ENCODE measurements at places on chromosomes 4 and X.
A peak's percentile ranks its signal among the peaks of the same experiment; 100 is the strongest.

DNA sequence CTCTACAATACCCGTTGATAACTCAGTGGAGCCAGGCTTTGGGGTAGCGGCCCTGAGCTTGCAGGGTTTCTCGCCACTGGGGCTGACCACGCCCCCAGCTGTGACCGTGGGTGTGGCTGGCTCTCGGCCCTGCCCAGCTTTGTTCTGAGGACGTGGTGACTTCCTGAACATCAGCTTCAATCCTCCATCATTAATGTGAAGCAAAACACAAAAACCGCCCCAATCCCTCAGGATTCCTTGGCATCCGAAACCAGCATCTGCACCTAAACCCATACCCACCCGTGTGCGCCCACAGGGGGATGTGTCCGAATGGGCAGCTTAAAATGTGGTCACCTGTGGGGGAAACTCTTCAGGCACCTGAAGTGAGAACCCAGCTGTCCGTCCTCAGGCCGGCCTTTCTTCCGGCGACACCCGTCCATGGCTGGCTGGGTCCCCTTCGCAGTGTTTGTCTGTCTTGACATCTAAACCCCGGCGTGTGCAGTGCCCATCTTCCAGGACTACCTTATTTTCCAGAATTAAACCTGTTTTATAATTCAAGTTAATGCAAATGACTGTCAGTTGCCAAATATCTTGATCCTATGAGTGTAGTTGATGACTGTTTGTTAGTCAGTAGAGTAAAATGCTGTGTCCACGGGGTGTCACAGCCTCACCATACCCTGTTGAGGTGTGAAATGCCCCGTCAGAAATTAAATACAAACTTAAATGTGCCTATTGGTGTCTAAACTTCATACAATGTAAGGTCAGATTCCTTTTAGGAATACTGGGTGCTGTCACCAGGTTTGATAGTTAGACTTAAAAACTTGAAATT is 27.3 kb downstream of the NELFA start:
- peak; percentile 37 for DNase-seq

- no peak for DNase-seq
Observed at GRCh38 chrX:35006361-35006760, 63.8 kb downstream of the FAM47B start.

GRCh38 chr4:20037745-20038144 is 214.0 kb upstream of the SLIT2 start:
- no peak for DNase-seq

GRCh38 chr4:184459413-184459812 is 14.9 kb downstream of the IRF2 start:
- DNase-seq: peak; percentile 44

DNA sequence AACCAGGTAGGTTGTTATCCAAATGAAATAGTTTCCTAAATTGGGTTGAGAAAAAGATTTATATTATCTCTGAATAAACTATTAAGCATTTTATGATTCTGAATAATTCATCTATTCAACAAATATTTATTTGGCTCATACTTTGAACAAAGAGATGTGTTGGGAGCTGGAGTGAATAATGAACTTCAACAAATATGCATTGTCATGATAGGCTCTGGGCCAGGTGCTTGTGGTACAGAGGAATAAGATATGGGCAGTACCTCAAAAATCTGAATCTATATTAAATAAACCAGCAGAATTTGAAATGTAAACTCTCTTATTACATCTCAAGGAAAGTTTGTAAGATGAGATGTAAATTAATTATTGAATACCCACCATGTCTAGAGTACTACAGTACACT is 75.7 kb upstream of the DCLK2 start:
- DNase-seq: no peak

DNA sequence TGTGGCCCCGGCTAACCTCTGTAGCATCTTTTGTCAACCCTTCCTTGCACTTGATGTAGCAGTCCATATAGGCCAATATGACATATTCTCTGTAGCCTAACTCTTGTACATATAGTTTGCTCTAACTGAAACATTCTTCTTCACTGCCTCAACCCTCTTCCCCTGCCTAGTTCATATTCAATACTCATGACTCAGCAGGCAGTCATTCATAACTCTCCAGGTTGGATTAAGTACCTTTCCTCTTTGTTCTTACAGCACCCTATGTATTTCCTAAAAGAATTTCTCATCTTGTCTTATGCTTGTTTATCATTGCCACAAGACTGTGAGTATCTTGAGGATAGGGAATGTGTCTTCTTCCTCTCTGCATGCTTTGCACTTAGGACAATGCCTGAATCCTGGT is 76.9 kb downstream of the TMLHE start:
- DNase-seq: no peak

DNA sequence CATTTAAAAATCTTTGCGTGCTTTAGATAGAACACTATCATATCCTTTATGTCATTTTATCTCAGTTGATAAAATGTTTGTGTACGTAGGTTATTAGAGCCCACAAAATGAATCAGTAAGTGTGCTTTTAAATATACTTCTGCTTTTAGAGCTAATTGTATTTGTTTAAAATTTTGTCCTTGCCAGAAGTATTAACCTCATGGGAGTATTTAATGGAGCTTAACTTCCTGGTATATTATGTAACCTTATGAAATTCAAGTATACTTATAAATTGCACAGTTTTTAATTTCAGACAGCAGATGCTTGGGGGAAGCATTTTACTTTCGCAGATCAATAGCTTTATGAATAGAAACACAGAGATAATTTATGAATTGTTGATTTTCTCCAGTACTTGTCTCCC is 90.2 kb downstream of the DIPK2B start:
- DNase-seq: no peak

GRCh38 chr4:2696423-2696822 is 59.7 kb downstream of the TNIP2 start:
- no peak for DNase-seq

All from astrocyte of the spinal cord (primary cell).